ENCODE measurements at places on chromosomes 7 and 10. TPM values are rescaled to one million over a fixed set of nuclear protein-coding genes. Genes with fewer than 3 reads are reported as not detected.

Gene SFMBT2
- total RNA-seq = 9.4 TPM

- no peak for DNase-seq
These were observed 55.0 kb upstream of the GHITM start for GRCh38 chr10:84084342-84084741.

DNA sequence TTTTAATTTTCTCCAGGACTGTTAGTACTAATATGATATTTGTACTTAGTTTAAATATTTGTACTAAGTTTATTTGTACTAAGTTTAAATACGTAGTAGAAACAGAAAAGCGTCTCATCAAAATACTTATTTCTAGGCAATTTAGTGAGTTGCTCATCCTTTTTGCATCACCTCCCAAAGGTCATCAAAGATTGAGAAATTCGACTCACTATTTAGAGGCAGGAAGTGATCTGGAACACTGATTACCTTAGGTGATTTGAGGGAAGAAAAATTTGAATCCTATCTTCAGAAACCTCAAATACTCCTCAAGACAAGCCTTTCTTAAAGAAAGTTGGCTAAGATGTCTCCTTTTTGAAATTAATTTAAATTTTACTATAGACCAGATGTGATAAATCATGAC, 14.5 kb downstream of the WNT16 start:
- DNase-seq = no peak

Gene AOC1
- total RNA-seq = not detected

DNA sequence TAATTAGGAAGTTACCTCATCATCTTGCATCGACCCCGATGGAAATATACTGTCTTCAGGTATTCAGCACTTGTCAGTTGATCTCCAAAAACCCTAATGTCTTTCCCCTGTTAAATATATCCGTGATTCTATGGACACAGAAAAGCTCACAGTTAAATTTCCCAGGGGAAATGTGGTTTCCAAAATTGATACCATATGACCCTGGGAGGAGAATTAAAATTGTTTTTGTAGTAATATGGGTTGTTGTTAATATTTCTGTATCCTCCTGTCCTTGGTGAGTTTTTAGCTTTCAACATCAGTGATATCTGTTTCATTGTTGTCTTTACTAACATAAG, 132.1 kb downstream of the CELF2 start:
- DNase-seq = no peak

- DNase-seq = no peak
These were observed 169.5 kb downstream of the DNAJB6 start for GRCh38 chr7:157506268-157506667.

Gene GNGT1
- not detected for total RNA-seq

Gene MSMB
- not detected for total RNA-seq

Gene ZNF22
- 11.4 TPM for total RNA-seq

DNA sequence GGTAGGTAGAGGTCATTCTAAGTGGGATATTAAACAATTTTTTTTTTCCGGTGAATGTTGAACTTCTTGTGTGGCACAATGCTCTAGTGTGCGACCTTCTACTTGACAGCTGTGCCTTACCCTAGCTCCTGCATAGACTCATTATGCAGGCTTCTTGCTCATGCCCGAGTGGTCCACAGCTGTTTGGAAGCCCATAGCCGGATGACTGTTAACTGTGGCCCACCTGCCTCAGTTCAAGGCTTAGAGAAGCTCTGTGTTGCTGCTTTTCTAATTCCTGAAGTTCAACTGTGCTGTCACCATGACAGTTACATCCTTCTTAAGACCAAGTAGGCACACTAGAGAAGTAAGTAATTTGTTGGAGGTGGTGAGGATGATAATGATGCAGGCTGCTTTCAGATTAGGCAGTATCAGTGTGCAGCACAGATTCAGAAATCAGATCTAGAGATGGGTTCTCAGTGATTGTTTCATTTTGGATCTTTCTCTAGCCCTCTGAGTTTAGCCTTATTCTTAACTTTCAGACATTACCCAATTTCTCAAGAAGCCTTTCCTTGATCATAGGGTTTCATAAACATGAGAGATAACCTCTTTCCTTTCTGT, 278.4 kb downstream of the PHF14 start:
- no peak for DNase-seq

GRCh38 chr10:86329093-86329710, 37.4 kb downstream of the GRID1 start:
- DNase-seq = no peak

DNA sequence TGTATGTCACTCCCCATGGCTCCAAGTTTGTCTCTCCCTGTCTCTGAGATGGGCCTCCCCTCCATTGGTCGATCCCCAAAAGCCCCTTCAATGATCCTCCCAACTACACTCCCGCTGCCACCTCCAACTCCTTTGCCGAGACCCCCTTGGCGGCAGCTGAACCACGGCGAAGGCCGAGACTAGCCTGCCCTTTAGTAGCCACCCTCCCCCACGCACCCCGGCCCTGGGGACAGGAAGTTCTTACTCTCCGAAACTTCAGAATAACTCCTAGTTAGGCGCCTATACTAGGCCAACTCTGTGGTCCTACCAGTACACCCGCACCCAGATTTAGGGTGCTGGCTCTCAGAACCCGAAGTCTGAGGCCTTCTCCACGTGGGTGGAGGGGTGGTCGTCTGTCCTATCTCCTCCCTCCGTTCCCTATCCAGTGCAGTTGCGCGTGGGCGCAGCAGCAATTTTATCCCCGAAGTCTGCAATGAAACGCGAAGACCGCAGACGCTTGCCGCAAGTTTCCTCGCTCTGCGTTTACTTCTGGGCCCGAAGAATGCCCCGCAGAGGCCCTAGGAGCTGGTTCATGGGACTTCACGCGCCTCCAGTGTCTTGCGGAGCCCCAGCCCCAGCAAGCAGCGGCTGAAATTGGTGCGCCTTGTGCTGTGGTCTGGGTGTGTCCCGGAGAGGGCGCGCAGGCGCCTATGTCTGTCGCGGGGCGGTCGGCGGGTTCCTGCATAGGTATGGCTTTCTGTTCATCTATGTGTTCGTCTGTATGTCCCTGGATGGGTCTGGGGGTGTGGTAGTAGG, 82.6 kb upstream of the SLF2 start:
- DNase-seq = no peak

DNA sequence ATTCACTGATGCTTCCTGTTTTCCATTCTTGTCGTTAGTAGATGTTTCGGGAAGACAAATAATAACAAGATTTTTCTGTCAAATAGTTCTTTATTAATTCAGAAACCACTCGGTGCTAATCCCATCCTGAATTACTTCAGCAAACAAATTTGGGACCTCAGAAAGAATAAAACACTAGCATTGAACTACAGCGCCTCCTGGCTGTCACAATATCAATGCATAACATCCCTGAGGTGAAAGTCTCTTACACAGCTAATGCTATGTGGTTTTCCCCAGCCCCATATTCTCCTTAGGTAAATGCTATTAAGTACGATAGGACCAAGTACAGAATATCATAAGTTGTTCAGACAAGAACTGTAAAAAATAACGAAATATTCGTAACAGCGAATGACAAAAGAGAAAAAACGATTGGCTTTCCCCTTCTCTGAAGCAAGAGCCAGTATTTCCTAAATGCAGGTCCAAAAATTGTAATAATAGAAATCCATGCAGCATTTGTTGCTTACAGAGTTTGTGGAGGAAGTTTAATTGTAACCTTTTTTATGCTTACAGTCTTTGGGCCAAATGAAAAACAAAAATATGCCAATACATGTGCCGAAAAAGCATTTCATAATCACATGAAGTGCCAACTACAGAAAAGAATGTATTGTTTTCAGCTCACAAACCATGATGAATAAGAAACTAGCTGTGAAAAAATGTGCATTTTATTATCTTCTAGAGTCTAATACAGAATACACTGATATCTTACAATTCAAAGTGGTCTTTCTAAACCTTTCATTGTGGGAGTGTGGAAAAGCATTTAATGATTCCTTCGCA, 47.3 kb downstream of the MYPN start:
- DNase-seq = no peak

DNA sequence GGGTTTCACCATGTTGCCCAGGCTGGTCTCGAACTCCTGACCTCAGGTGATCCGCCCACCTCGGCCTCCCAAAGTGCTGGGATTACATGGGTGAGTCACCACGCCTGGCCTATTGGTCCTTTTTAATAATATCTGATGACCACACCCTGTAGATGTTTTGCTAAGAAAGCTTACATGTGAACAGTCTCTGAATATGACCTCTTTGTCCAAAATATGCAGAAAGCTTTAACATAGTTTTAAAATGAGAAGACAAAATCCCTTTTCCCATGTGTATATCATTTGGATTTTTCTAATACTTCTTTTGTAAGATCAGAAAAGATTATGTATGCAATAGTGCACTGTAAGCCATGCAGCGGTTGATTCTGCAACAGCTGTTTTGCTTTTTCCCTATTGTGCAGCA, 38.5 kb downstream of the MCU start:
- DNase-seq = no peak

Gene PALD1
- total RNA-seq = 4.6 TPM

GRCh38 chr7:77811516-77812289, 13.1 kb downstream of the PHTF2 start:
- no peak for DNase-seq

DNA sequence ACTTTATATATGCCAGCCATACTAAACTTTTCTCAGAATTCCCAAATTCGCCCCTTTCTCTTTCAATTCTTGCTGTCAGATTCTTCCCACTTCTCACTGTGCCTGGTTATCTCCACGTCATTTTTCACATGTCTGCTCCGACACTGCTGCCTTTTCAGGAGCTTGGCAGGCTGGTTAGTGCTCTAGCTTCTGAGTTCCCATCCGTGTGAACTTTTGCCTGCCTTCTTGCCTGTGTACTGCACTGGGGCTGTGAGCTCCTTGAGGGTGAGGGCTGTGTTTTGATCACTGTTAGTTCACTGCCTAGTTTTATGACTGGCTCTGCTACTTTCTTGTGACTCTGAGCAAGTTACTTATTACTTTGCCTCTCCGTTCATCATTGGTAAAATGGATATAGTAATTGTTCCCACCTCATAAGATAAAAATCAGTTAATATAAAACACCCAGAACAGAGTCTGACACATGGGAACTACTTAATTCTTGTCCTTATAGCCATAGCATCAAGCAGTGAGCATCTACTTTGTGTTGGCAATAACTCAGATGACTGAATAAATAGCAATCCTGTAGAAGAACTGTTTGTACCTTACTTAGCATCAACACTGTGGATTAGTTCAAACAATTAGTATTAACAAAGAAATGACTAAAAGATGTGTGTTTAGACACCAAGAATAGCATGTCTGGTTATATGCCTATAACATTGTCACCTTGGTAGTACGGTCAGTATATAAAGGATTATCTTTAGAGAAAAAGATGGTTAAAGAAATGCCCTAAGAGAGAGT, 5.5 kb downstream of the GSTO1 start:
- DNase-seq = no peak

Gene SPAM1
- not detected for total RNA-seq

- DNase-seq = no peak
These were observed 122.9 kb upstream of the KCTD7 start for GRCh38 chr7:66505531-66506451.

Gene CLEC2L
- 0.83 TPM for total RNA-seq

Gene ANKRD22
- total RNA-seq = not detected

GRCh38 chr10:92027141-92027540, 103.6 kb downstream of the BTAF1 start:
- no peak for DNase-seq

DNA sequence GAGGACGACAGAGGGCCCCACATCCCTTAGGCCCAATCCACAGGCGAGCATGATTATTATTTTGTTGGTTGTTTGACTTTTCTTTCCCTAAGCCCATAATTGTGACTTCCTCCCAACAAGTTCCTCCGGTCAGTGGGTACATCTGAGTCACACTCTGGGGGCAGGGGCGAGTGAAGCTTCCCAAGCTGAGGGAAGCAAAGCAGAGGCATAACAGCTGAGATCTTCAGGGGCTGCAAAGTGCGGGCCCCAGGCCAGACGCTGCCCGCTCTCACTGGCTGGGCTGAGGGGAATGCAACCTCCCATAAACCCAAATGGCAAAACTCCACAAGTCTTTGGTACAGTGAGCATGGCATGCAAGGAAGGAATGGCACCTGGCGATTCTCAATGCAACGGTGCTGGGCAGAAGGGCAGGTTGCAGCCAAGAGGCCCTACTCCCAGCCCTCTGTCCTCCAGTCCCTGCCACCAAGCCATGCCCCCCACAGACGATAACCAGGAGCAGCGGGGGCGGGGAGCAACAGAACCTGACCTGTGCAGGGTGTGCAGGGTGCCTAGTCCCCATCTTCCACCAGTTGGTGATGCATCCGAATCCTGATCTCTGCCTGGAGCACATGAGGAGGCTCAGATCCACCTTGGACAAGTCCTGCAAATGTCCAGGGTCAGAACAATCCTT, 25.3 kb downstream of the TNS3 start:
- DNase-seq = no peak

- DNase-seq = no peak
These were observed 1.1 kb downstream of the NDST2 start for GRCh38 chr10:73810358-73810734.

DNA sequence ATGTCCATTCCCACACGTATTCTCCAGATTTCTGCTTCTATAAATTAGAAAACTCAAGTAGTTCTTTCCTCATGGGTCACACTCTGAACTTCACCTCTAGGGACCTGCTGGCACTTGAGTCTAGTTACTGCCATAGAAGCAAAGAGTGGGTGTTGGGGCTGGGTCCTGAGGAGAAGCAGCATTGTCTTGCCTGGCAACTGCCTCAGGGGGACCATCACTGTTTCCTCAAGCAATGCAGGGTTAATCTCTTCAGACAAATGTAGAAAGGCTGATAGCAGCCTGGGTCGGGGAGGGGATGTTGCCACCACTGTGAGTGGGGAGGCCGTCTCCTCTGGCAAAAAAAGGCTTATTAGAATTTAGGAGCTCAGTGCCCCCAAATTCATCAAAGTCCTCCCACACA, 20.2 kb upstream of the PAPSS2 start:
- DNase-seq = no peak

GRCh38 chr10:4453950-4454349, 372.1 kb upstream of the AKR1E2 start:
- no peak for DNase-seq

GRCh38 chr7:116173051-116174028, 37.0 kb upstream of the TES start:
- no peak for DNase-seq

DNA sequence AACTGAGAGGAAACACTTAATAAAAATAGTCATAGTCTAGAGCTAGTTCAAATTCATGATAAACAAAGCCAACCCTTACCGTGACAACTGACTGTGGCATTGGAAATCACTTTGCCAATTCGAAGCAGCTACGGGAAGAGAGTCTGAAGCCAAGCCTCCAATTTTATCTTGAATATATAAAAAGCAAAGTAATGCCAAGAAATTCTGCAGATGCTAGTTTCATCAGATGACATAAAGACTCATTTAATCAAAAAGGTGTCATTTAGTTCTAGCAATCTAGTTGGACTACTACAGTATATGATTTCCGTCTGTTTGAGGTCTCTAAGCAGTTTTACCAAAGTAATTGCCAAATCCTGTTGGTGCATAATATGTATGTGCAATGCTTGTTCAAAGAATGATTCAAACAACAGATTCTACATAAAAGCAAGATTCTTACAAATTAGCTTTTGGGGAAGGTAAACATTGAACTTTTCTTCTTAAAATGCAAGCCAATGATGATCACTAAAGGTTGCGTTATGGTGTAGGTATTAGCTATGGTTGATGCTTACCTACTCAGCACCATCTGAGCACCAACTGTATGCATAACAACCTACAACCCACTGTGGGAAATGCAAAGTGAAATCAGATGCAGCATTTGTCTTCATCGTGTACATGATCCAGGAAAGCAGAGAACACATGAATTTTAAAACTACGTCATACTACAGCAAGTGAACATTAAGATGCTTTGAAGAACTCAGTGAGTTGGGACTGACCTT, 2.8 kb downstream of the FAM171A1 start:
- no peak for DNase-seq
